Fibroblast of mammary gland (primary cell): ENCODE measurements at places on chromosomes 16 and 17.

- no peak for DNase-seq
These were observed 1.9 kb upstream of the STUB1 start for GRCh38 chr16:678209-678857.

DNA sequence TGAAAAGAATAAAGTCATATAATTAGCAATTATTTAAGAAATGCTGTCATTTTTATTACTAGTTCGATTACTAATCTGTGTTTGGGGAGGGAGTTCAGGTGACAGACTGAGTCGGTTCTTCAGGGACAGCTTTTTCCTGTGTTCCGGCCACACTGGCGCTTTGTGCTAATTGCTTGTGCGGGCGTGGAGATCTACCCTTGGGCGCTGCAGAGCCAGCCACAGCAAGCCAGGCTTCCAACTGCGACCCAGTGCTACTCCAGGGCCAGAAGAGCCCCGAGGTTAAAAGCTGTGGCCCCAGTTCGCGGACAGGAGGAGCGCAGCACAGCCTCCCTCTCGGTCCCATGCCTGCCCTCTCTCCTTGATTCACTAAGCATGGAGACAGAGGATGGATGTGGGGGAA, 6.5 kb upstream of the OR2C1 start:
- DNase-seq: no peak

GRCh38 chr17:64984851-64985521, 65.7 kb upstream of the LRRC37A3 start:
- DNase-seq: peak; percentile 16

DNA sequence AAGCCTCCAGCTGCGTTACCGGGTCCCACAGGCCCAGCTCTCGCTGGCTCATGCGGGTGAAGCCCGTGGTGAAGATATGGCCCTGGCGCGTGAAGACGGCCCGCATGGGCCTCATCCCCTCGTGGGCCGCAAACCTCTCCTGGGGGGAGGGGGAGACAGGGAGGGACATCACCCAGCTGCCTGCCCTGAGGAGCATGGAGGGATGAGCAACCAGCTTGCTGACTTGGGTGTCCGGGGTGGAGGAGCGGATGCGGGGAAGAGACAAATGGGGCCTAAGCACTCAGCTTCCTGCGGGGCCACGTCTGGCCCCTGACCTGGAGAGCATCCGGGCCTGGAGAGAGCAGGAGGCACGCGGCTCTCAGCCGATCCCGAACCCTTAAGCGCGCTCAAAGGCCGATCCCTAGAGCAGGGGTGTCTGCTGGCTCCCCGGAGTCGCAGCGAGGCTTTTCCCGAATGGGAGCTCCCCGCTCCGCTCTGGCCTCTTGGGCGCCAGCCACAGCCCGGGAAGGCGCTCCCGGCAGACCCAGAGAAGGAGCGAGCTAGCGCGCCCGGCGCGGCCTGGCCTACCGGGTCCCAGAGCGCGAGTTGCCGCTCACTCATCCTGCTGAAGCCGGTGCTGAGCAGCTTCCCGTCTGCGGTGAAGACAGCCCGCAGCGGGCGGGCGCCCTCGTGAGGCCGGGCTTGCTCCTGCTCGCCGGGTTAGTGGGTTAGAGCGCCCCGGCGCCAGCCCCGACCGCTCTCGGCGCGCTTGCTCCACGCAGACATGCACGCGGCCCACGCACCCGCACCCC, 5.0 kb downstream of the CORO6 start:
- DNase-seq: peak; percentile 77

- peak; percentile 19 for DNase-seq
These were observed 1.5 kb downstream of the NTN1 start for GRCh38 chr17:9022573-9023391.

- no peak for DNase-seq
These were observed 515 bp downstream of the SUMO2 start for GRCh38 chr17:75182319-75182568.

GRCh38 chr16:85231959-85232358, 119.7 kb upstream of the CIBAR2 start:
- peak; percentile 61 for DNase-seq

GRCh38 chr17:67044940-67045339, 586 bp downstream of the CACNG1 start:
- DNase-seq: no peak

DNA sequence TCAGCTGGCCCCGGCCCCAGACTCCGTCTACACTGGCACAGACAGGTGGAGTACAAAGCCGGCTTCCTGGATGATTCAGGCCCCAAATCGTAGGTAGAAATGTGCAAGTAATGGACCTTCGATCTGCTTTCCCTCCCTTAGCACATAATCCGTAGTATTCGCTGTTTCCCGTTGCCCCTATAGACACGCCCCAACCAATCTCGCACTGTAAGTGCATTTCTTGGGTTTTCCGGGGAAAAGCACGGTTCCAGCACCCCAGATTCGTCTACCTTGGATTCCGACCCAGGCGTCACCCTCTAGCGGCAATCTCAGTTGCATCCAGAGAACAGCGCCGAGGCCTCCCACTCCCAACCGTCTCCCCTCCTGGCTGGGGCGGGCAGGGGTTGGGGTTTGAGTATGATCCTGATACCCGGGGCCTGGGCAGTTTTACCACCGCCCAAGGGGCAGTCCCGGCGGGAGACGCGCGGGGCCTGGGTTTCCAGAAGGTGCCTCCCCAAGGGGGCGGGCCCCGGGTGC, 12.1 kb upstream of the FOXF1 start:
- DNase-seq: no peak

DNA sequence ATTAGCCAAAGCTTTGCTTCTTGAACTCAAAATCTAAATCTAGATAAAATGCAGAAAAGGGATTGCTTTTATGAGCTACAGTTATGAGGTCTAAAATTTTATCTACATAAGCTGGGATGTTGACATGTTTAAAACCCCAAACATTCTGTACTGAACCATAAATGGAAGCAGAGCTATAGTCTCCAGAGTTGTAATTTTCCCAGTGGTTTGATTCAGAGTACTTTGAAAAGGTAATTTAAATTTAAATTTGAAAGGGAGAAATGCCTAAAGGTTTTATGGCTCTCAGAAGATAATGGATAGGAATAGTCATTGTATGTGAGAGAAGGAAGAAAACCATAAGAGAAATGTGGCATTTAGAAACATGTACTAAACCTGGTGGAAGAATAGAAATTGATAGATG, 163.2 kb downstream of the PPM1E start:
- no peak for DNase-seq

DNA sequence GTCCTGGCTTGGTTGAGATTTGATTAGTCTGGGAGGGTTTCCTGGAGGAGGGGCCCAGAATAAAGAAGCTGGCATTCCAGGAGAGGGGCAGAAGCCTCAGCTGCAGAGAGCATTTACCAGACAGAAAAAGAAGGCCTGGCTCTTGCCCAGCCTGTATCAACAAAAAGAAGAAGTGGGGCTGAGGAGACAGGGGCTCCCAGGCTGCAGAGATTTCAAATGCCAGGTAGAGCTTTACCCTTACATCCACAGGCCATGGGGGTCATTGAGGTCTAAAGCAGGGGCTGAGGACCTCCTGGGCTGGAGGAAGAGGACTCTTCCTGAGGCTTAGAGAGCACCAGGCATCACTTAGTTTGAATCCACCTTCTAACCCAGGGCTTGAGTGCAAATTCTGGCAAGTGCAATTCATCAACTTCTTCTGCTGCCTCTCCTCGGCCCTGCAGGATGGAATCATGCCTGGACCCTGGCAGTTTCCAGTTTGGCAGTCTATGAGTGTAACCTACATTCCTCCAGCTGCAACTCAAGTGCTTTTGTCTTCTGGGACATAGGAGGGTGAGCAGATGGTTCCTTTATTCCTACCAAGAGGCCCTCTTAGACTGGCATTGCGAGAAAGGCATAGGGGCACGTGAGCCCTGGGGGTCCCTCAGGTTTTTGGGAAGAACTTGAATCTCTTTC, 15.3 kb downstream of the CA7 start:
- no peak for DNase-seq

- DNase-seq: peak; percentile 20
These were observed 33.7 kb upstream of the GSG1L start for GRCh38 chr16:28096983-28097899.

GRCh38 chr16:275041-275641, 603 bp downstream of the RGS11 start:
- no peak for DNase-seq

DNA sequence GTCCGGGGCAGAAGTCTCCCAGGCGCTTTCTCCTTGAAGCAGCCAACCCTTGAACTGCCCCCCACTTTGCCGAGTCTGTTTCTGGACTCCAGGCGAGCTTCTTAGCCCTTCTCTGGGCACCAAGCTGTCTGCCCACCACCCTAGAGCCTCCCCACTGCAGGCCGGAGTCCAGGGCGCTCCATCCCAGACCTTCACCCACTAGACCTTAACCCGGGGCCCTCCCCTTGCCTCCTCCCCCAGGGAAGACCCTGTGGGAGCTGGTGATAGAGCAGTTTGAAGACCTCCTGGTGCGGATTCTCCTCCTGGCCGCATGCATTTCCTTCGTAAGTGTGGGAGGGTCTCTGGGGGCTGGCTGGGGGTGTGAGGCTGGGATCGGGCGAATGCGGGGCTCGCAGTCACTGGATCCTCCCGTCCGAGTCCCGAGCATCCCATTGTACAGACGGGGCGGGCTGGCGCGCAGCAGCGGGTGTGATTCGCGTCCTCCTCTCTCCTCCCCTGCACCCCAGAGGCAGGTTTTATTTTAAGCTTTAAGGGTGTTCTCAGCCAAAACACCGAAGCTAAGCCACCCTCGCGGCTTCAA, 1.1 kb downstream of the ATP2A1 start:
- no peak for DNase-seq

DNA sequence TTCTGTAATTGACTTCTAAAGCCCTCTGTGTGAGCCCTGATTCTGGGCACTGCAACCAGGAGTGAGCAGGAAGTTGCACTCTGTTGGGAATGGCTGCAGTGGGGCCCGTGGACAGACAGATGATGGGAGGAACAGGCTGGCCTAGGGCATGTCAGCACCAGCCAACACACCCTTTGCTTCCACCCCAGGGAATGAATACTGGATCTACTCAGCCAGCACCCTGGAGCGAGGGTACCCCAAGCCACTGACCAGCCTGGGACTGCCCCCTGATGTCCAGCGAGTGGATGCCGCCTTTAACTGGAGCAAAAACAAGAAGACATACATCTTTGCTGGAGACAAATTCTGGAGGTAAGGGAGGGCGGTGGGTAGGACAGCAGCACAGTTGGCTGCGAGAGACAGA, 10.8 kb upstream of the LPCAT2 start:
- DNase-seq: no peak

DNA sequence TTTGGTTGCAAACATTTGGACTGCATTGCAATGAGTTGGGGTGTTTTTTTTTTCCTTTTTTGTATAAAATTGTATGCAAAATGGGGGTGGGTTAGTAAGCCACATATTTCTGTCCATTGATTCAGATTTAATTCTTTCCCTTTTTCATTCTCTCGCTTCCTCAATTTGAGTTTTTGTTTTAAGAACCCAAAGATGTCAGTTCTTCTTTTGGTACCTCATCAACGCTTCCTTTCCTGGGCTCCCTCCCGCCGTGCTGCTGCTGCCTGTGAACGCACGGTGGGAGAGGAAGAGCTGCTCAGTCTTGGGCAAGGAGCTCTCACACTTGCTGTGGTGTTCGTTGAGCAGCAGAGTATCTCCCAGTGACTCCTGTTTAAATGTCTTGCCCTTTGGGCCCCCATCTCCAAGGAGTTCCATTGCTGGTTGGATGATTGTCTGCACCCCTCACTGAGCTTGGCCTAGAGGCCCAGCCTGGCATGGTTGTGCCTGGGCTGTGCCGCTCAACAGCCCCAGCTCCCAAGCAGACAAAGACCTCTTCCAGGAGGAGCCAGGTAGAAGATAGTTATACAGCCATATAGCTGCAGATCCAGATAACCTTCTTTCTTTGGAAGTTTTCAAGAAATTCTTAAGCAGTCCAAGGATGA, 13.6 kb downstream of the UBFD1 start:
- no peak for DNase-seq

DNA sequence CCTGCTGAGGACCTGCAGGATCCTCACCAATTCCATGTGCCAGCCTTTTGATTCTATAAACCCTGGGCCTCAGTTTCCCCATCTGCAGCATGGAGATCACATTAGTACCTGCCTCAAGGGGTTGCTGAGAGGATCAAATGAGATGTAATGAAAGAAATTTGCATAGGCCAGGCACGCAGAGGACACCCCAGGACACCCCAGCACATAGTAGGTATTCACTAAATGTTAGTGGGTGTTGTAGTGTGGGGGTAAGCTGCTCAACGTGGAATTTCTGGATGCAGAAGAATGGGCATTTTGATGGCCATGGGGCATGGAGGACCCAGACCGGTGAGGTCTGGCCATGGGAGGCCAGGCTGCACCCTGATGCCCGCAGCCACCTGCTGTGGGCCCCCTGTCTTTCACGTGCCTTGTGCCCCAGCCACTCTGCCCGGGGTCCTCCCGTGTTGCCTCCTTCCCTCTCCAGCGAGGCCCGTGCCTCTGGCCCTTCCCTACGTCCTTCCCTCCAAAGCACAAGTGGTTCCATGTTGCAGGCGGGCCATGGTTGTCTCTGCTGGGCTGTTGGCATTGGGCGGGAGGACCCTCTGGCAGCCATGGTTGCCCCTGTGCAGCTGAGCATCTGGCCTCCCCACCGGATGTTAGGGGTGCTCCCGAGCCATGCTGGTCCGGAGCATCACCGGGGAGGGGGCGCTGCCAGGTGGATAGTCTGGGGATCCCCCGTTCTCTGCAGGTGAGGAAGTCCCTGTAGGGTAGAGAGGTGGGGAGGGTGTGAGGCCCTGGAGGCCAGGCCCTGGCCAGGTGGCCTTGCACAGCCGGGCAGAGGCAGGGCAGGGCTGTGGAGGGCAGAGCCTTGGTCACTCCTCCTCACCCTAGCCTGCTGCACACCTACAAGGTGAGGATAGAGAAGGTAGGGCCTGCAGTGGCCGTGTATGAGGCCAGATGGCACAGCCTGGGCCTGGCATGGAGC, 8.6 kb downstream of the MAP2K3 start:
- DNase-seq: no peak

GRCh38 chr17:9120471-9120870, 99.2 kb downstream of the NTN1 start:
- DNase-seq: no peak

DNA sequence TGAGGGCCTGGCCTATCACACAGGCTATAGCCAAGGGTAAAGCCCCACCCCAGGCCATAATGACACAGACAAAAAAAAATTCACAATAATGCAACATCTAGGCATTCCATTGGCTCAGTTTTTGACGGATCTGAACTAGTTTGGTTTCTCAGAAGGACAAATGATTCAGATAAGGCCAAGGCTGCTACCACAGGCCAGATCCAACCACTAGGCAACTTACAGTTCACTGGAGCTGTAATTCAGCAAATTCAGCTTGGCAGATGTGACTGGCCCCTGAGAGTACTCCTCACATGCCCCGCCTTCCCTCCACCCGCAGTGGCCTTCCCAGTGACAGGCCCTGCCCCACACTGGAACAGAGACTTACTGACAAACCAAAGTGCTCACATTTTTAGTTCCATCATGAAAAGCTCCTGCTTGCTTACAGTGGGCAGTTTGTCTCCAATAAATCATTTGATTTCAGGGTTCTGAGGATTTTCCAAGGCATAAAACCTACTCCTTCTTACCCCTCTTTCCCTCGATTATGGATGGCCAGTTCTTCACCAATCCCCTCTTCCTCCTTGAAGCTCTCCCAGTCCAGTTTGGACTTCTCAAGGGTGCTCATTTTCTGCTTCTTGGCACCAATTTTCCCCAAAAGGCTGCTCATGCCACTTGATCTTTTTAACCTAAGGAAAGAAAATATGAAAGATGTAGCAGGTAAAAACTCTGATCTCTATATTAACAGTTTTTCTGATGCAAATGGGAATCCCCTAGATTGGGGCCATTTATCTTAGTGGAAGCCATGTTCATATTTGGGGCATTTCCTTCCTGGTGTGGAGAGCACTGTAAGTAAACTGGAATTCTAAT, 53.3 kb upstream of the BCAR1 start:
- peak; percentile 98 for DNase-seq
